ENCODE measurements at places on chromosomes 11 and 22.

GRCh38 chr22:43158778-43159483 lies 7.6 kb downstream of the TSPO start:
- no peak for DNase-seq

- no peak for DNase-seq
Measured at GRCh38 chr22:33104147-33104854, 46.1 kb upstream of the SYN3 start.

DNA sequence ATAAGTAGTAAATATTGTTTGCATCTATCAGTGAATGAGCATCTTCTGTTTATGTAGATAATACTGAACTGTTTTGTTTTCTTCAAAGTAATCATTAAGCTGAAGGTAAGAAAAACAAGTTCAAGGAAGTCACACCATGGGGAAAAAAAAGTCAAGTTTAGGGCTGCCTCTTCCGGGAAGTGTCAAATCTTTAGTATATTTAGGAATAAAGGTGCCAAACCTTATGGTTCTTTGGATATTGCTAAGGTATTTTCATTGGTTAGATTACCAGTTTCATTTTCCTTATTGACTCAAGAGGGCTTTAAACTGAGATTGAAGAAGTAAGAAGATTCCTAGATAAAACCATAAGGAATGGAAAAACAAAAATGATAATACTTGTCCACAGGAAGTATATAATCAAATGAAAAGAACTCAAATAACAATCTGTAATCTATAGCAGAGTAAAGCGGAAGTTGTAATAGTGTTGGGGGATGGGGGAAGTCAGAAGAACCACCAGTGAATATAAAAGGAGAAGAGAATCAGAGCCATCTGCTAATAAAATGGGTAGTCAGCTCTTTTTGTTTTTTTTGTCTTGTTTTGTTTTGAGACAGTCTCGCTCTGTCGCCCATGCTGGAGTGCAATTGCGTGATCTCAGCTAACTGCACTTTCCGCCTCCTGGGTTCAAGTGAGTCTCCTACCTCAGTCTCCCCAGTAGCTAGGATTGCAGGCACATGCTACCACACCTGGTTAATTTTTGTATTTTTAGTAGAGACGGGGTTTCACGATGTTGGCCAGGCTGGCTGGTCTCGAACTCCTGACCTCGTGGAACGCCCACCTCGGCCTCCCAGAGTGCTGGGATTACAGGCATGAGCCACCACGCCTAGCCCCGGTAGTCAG lies 2.3 kb downstream of the ATM start:
- DNase-seq, result peak; percentile 60

DNA sequence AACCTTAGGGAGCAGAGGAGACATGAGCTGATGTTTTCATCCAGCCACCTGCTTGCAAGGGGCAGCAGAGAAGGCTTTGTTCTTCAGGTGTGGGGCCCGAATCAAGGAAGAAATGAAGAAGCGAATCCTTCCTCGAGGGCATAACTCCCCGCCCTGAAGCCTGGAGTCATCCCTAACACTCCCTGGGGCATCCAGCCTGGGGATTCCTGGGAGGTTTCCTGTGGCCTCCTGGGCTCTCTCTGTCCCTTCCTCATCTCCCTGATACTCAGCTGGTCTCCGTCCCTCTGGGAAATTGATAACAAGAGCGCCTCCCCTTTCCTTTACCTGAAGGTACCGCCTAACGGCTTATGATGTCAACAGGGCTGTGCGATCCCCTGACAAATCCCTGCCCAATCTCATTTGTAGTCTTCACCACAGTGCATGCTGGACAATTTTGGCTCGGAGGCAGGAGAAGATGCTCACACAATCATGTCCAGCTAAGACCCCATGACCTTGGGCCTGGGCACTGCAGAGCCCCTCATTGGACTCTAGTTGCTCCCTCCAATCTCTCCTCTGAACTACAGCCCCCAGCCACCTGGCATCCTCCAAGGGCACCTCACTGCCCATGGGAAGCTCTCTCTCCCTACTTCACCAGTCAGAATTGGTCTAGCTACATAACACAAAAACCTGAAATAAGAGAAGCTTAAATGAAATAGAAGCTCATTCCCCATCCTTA lies 80.6 kb upstream of the RTL6 start:
- no peak for DNase-seq

DNA sequence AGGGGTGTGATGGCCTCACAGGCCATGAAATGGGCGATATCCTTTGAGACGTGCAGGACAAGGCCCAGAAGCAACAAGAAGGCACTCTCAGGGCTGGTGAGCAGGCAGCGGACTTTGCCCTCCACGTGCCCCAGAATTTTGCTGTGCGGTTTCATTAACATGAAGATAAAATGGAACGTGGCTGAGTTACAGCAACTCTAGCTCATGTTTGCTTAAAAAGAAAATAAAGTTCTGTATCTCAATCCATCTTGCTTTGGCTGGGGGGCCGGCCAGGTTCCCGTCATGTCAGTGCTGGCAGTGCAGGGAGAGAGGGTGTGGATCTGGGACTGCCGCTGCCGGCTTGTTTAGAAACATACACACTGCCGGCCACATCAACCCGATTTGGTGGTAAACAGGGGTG lies 370.1 kb downstream of the OPCML start:
- no peak for DNase-seq

DNA sequence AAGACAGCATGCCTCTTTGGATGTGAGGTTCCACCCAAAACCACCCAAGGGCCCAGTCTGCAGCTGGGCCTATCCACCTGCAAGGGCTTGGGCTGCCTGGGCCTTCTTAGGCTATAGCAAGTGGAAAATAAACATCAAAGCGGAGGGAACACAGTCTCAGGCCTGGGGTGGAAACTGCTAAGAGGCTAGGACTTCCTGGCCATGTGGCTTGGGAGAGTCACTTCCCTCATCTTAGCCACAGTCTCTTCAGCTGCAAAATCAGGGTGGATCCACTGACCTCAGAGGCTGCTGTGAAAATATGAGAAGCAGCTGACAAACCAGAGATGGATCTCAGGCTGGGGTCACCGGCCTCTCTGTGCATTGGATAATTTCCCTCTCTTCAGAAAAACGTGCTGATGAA lies 30.6 kb upstream of the TFIP11 start:
- DNase-seq, result peak; percentile 58

DNA sequence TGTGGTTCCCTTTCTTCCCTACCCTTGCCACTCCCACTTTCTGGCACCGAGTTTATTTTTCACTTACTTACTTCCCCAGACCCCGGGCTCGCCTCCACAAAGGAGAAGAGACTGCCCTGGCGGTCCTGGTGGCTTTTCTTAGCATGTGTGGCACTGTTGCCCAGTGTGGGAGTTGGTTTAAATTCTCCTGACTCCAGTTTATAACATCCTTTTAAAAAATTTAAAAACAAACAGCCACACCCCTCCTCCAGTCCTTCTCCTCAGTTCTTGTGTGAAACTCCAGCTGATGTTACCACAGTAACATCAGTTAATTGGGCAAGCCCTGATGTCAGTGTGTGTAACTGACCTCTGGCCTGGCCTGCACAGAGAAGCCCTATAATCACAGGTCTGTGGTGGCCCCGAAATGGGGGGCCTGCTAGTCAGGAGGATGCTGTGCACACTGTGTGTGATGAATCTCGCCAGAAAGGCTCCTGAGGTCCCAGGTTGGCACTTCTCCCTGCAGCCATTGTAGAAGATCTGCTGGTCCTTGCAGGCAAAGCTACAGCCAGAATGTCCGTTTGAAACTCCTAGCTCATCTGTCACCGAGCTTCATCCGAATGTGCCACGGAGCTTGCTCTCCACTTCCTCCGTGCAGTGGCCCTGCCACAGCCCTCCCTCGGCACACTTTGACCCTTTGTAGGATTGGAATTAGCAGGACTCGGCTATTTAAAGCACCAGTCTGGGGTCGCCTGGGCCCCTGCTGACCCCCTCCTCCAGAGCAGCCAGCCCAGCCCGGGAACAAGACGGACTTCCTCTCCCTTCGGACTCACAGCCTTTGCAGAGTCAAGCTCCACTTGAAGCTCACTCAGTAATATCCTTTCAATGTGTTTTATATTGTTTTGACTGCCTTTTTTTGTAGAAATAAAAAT lies 7.6 kb downstream of the YDJC start:
- DNase-seq, result peak; percentile 77

DNA sequence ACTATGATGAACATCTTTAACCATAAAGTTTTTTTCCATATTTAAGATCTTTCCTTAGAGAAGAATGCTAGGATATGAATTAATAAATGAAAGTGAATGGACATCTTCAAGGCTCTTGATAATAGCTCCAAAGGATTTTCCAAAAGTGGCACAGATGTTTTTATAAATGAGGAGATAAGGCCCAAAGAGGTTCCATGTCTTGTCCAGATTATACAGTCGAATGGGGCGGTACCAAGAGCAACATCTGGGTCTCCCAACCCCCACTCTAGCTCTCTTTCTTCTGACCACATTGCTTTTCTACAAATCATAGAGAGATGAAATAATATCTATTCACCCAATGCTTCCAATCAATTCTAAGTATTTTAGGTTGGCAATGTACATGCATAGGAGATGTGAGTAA lies 114.1 kb downstream of the KCNC1 start:
- DNase-seq, result no peak

- peak; percentile 34 for DNase-seq
Measured at GRCh38 chr11:44561275-44561805, 4.1 kb upstream of the CD82 start.

GRCh38 chr11:30712749-30713148 lies 126.6 kb upstream of the MPPED2 start:
- DNase-seq, result no peak

DNA sequence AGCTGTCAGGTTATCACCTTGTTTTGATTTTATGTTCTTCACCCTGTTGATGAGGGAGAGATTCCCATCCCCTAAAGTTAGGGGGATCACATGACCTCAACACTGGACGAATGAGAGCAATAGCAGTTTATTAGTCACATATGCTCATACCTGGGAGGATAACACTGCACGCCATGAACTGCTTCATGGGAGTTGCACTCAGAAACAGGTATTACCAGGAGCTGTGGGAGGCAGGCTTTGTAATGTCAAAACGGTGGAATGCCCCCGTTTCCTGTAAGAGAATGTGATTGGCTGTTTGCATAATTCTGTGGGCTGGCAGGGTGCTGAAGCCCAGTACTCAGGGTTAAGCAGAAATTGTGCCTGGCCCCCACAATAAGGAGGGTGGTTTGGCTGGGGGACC lies 3.2 kb upstream of the THY1 start:
- DNase-seq, result no peak

GRCh38 chr11:36249246-36249645 lies 40.0 kb downstream of the COMMD9 start:
- DNase-seq, result peak; percentile 68

GRCh38 chr11:63837739-63838138 lies 1.2 kb upstream of the MARK2 start:
- peak; percentile 60 for DNase-seq

GRCh38 chr11:58907780-58908179 lies 31.5 kb upstream of the GLYATL1 start:
- DNase-seq, result peak; percentile 77

GRCh38 chr11:47398551-47398950 lies 9.8 kb upstream of the SLC39A13 start:
- no peak for DNase-seq

- no peak for DNase-seq
Measured at GRCh38 chr22:39797528-39798147, 95.9 kb downstream of the ENTHD1 start.

- no peak for DNase-seq
Measured at GRCh38 chr11:134120921-134121526, 52.2 kb downstream of the JAM3 start.

DNA sequence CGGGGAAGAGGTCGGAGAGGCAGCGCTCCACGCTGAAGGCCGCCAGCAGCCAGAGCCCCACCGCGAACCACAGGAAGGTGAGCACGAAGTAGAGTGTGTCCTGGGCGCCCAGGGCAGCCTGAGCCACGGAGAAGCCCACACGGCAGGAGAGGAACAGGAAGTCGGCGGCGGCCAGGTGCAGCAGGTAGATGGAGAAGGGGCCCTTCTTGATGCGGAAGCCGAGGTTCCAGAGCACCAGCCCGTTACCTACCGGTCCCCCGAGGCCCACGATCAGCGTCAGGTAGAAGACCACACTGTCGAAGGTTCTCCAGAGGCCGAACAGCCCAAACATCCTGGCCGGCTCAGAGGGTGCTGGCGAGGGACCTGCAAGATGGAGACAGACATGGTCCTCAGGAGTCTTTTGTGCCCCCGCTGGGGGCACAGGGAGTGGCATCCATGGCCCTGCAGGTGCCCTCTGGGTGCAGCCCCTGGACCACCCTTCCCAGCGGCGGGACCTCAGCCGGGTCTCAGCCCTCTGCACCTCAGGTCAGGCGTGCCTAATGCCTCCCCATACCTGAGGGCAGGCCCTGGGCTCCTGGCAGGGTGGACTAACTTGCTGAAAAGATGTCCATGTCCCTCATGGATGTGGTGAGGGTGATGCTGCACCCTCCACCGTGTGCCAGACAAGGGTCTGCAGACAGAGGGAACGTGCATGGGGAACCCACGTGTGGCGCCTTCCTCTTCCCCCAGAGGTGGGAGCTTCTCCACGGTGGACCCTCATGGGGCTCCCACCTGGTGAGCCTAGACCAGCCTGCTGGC lies at the start of gene MRGPRG:
Gene MRGPRG, minus strand, starts transcription at position 331 of the 798 bp plus-strand sequence. Its CDS starts 0 bp downstream, at position 331.
- DNase-seq, result no peak
